ENCODE measurements at places on chromosomes 3 and 15.

- peak overlapping the region; percentile 12 for H3K27ac ChIP-seq
- H3K4me3 ChIP-seq: no peak overlapping the region
- peaks cover 65% of the 10 kb centered on the region for H3K4me1 ChIP-seq
Measured at GRCh38 chr15:67148196-67148701, 82.8 kb downstream of the SMAD3 start.

DNA sequence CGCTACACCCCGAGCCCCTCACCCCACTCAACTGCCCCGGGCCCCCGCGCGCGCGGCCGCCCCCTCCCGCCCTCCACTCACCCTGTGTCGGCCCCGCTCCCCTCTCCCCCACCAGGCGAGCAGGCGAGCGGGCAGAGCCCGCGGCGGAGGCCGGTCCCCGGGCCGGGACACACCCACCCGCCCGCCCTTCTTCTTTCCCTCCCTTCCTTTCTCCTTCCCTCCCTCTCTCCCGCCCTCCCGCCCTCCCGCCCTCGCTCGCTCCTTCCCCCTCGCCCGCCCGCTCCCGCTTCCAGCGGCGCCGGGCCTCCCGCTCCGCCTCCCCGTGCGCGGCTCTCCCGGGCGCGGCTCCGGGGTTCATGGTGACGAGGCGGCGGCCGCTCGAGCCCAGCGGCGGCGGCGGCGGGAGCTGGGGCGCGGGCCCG, at the start of gene CTDSPL:
Gene CTDSPL (plus strand): TSS at position 261 of the 422 bp plus-strand sequence. CDS start 320 bp downstream, outside the sequence.
- no peaks in the 10 kb centered on the region for H3K36me3 ChIP-seq
- peaks cover 3% of the 10 kb centered on the region for H3K27me3 ChIP-seq
- peaks cover 17% of the 10 kb centered on the region for H3K4me1 ChIP-seq
- H3K4me3 ChIP-seq: peak within 1 kb of the TSS; percentile 68
- DNase-seq: no peak

GRCh38 chr3:20064796-20065564, 24.7 kb downstream of the KAT2B start:
- no peak overlapping the region for H3K4me3 ChIP-seq
- DNase-seq: no peak
- H3K27me3 ChIP-seq: no peaks in the 10 kb centered on the region
- no peak overlapping the region for H3K27ac ChIP-seq

GRCh38 chr3:105883798-105884377, 15.1 kb upstream of the CBLB start:
- no peak overlapping the region for H3K27ac ChIP-seq
- no peaks in the 10 kb centered on the region for H3K4me1 ChIP-seq
- H3K27me3 ChIP-seq: no peaks in the 10 kb centered on the region
- H3K36me3 ChIP-seq: no peaks in the 10 kb centered on the region

GRCh38 chr3:71247221-71247957, 336.1 kb downstream of the FOXP1 start:
- peaks cover 6% of the 10 kb centered on the region for H3K4me1 ChIP-seq
- H3K36me3 ChIP-seq: no peaks in the 10 kb centered on the region
- no peak overlapping the region for H3K4me3 ChIP-seq
- no peak overlapping the region for H3K27ac ChIP-seq

GRCh38 chr3:32177702-32178198, 60.7 kb upstream of the CMTM8 start:
- DNase-seq: peak; percentile 19
- H3K4me3 ChIP-seq: no peak overlapping the region
- H3K4me1 ChIP-seq: peaks cover 9% of the 10 kb centered on the region
- H3K27me3 ChIP-seq: no peaks in the 10 kb centered on the region

- H3K27ac ChIP-seq: no peak overlapping the region
- H3K36me3 ChIP-seq: no peaks in the 10 kb centered on the region
- H3K4me3 ChIP-seq: no peak overlapping the region
Measured at GRCh38 chr3:162295323-162295983, 798.8 kb downstream of the OTOL1 start.

DNA sequence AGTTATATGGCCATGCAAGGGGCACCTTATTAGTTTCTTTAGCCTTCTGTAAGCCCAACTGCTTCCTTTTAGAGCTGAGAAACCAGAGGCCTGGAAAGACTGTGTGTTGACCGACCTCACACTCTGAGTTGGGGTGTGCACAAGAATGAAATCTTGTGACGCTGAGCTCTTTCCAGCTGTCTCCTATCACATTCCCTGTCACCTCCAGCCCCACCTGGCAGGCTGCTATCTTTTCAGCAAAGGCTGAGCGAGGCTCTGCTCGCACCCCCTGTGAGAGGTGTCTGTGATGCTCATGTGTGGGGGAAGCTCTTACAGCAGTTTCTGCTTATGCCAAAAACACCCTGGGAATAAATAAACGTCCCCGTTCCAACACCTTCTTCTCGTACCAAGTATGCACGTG, 27.0 kb upstream of the LPP start:
- H3K27me3 ChIP-seq: no peaks in the 10 kb centered on the region
- no peak for DNase-seq
- H3K4me3 ChIP-seq: no peak overlapping the region
- H3K27ac ChIP-seq: no peak overlapping the region
- H3K36me3 ChIP-seq: no peaks in the 10 kb centered on the region

DNA sequence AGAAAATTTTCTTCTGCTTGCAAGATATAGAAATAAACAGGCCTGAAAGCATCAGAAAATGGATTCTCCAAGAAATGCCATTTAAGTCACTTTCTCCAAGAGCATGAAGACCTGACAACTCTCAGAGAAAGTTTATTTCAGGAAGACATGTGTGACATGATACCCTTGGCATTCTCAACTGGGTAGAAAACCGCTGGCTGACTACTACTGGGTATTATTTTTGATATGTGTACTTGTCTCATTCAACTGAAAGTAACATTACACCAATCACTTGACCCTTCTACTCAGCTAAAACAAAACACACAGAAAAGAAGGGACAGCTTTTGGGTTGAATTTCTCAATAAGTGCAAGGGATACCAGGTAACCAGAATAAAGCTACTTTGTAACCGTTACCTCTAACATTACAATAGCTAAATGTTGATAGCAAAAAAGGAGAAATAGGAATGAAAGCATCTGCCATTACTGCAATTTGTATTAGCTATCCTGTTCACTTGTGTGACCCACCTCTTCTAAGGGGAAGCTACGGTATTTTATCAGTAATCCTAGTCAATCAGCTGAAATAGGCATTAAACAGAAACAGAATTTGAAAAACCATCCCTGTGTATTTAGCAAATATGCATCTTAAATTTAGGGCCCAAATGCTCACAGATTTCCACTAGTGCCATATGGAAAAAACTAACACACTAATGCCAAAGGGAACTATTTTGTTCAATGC, 7.3 kb downstream of the TRA2B start:
- peak overlapping the region; percentile 12 for H3K4me3 ChIP-seq
- H3K4me1 ChIP-seq: peaks cover 55% of the 10 kb centered on the region
- no peaks in the 10 kb centered on the region for H3K27me3 ChIP-seq
- peaks cover 31% of the 10 kb centered on the region for H3K36me3 ChIP-seq
- H3K27ac ChIP-seq: no peak overlapping the region
- no peak for DNase-seq

GRCh38 chr15:31831596-31831995, 198.7 kb upstream of the CHRNA7 start:
- no peaks in the 10 kb centered on the region for H3K4me1 ChIP-seq
- no peaks in the 10 kb centered on the region for H3K27me3 ChIP-seq
- no peaks in the 10 kb centered on the region for H3K36me3 ChIP-seq
- no peak overlapping the region for H3K4me3 ChIP-seq

DNA sequence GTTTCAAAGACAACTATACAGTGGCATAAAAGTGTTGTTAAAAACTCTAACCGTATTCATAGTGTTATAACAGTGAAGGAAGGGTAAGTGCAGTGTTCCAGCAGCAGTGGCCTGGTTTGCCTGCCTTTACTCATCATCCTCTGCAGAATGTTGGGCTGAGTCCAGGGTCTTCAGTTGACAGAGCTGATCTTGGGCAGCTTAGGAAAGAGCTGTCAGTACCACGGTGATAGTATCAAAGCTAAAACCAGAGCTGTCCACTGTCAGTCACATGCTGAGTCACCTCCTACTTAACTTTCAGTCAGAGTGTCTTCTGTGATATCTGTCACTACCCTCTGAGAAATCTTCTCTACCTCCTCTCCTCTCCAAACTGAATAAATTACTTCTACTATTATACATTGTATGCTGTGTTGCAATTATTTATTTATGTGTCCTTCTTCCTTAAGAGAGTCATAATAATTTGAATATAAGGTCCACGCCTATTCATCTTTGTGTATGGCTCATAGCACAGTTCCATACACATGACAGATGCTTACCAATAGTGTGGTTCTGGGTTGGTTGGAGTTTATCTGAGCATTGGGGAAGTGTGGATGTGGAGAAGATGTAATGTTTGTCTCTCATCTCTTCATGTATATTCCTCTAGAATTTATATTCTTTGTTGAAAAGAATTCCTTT, 242.1 kb downstream of the ZIC1 start:
- DNase-seq: no peak
- no peak overlapping the region for H3K27ac ChIP-seq
- no peaks in the 10 kb centered on the region for H3K27me3 ChIP-seq
- H3K4me3 ChIP-seq: no peak overlapping the region
- H3K36me3 ChIP-seq: no peaks in the 10 kb centered on the region

GRCh38 chr3:105353485-105354161, 13.1 kb upstream of the ALCAM start:
- H3K27ac ChIP-seq: no peak overlapping the region
- no peak for DNase-seq
- no peaks in the 10 kb centered on the region for H3K4me1 ChIP-seq
- no peak overlapping the region for H3K4me3 ChIP-seq

DNA sequence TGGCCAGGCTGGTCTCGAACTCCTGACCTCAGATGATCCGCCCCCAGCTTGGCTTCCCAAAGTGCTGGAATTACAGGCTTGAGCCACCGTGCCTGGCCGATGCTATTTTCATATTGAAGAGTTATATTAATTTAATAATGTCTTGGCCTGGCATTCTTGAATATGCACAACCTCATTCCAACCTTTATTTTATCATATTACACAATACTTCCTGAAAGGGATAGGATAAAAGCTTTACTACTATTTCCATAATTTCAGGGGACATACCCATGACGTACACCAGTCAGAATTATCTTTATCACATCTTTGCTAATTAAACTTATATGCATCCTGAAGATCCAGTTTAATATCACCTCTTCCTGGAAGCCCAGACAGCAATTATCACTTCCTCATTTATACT, 205.3 kb downstream of the ZIC4 start:
- no peaks in the 10 kb centered on the region for H3K27me3 ChIP-seq
- H3K36me3 ChIP-seq: no peaks in the 10 kb centered on the region
- no peaks in the 10 kb centered on the region for H3K4me1 ChIP-seq
- H3K27ac ChIP-seq: no peak overlapping the region
- H3K4me3 ChIP-seq: no peak overlapping the region

DNA sequence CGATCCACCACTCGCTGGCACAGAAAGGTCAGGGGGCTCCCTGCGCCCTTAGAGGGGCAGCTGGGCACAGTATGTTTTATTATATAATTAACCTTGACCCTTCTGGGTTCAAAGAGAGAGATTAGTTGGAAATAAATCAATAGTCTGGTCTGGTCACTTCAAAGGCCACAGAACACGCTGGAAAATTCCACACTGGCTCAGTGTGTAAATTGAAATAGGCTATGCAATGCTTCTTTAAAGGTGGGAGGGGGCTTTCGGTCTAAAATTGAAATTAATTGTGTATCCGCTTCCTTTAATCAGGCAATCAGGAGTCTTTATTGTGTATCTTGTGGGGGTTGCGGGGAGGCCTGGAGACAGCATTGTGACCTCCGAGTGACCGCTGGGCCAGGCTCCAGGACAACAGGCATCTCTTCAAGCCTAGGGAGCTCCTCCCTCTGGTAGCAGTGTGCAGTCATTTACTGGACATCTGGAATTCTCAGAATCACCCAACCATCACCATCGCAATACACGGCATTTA, 8.0 kb downstream of the RNU5B-1 start:
- H3K4me3 ChIP-seq: no peak overlapping the region
- no peak for DNase-seq
- H3K27me3 ChIP-seq: no peaks in the 10 kb centered on the region
- no peak overlapping the region for H3K27ac ChIP-seq
- H3K4me1 ChIP-seq: no peaks in the 10 kb centered on the region

DNA sequence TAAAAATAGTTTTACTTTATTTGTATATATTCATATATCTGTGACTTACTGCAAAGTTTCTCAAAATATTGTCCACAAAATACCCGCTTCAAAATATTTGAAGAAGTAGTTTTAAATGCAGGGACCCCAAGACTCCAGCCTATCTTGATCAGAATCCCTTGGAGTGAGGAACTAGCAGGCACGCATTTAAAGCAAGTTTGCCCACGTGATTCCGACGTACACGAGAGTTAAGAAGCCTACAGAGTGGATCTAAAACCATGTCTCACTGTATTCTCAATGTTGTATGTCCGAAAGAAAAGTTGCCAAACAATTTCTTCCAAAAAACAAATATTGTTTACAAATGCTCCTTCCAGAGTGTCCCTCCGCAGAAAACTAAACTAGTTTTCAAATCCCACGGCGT, 1.7 kb downstream of the GABRB3 start:
- no peaks in the 10 kb centered on the region for H3K4me1 ChIP-seq
- DNase-seq: no peak
- H3K27ac ChIP-seq: no peak overlapping the region
- no peak overlapping the region for H3K4me3 ChIP-seq

GRCh38 chr15:49045751-49046219, 461 bp downstream of the SECISBP2L start:
- H3K27ac ChIP-seq: peak overlapping the region; percentile 64
- no peaks in the 10 kb centered on the region for H3K27me3 ChIP-seq
- H3K36me3 ChIP-seq: no peaks in the 10 kb centered on the region
- peak overlapping the region; percentile 94 for H3K4me3 ChIP-seq

DNA sequence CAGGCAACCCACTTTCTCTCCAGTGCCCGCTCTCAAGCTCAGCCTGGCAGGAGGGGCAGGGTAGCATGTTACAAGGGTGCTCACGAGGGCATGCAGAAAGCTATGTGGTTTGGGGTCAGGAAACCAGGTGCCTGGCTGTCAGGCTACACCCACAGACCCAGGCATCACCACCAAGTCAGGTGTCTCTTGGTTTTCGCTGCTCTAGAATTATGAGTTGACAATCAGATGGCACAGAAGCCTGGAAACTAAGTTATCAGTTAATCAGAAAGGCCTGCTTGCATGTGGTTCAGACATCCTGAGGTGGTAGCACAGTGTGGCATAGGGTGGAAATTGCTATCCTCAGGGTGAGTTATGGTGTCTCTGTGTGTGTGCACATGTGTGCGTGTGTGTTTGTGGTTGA, 16.2 kb upstream of the CCR9 start:
- no peak overlapping the region for H3K27ac ChIP-seq
- no peak overlapping the region for H3K4me3 ChIP-seq
- peak; percentile 71 for DNase-seq
- no peaks in the 10 kb centered on the region for H3K27me3 ChIP-seq
- H3K4me1 ChIP-seq: peaks cover 27% of the 10 kb centered on the region
